Cardiac septum (tissue), 1 donor: ENCODE measurements at places on chromosomes 6 and 20.

DNA sequence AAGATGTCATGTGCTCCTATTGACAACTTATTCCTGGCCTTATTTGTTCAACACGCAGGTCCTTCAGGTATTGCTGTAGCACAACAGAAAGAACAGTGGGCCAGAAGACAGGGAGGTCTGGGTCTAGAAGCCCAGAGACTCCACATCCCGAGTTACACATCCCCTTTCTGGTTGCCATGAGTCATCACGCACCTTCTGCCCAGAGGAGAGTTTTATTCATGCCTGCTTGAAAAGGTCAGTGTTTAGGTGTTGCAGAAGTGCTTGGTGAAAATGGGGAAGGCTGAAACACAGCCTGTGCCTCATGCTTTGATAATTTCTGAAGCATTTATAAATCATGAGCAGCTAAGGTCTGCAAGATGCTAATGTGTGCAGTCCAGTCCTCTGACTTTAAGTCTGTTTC, 256.4 kb downstream of the GMPR start:
- DNase-seq, result no peak

DNA sequence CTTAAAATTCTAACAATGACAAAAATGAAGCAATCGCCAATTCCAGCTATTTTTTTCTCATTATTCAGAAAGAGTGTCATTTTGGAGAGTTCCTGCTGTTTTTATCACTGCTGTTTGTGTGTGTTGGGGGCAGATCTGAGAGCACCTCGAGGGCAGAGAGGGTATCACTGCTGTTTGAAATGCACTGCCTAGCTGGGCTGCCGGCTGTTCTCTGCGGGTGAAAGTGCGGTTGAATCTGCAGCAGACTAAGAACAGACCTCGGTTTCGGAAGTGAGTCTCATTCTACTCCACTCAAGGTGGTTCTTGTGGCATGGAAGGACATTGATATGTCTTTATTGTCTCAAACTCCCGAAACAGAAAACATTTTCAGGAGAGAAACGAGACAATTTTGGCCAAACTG, 18.3 kb downstream of the INSM1 start:
- DNase-seq, result no peak

DNA sequence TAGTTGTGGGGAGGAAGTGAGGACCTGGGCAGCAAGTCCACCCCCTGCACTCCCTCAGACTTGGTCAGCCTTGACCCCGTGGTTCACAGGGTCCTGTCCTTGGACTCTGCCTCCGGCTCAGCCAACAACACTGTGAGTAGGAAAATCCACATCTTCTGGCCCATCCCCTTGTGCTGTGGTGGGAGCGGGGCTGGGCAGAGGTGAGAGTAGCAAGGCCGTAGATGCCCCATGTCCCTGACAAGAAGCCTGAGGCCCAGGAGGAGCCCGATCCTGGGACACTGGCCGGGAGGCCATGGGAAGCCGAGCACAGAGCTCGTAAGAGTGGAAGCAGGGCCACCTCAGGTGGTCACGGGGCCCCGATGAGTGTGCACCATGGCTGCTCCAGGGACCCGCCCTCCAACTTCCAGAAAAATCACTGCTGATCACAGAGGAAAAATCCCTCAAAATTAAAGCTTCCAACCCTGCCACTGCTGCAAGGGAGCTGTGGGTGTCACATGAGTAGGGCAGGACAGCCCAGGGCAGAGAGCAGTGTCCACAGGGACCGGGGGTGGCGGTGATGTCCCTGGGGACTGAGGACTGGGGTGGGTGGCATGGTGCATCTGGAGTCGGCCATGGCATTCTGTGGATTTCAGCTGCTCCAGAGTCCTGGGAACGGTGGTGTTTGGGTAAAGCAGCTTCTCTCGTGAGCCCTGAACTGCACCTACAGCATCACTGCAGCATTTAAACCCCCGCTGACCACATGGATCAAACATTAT, 189.4 kb downstream of the DLL1 start:
- peak; percentile 70 for DNase-seq

DNA sequence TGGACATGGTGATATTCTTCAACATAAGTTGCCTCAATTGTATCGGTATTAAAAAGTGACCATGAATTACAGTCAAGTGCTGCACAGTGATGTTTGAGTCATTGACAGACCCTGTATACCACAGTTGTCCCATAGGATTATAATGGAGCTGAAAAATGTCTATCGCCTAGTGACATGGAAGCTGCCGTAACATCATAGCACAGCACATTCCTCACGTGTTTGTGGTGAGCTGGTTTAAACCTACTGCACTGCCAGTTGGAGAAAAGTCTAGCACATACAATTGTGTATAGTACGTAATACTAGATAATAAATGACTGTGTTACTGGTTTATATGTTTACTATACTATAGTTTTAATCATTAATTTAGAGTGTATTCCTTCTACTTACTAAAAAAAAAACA, 150.2 kb downstream of the CDH26 start:
- DNase-seq, result no peak

GRCh38 chr20:32454164-32455145, 96.3 kb downstream of the ASXL1 start:
- no peak for DNase-seq

GRCh38 chr6:154428897-154429296, 72.3 kb upstream of the IPCEF1 start:
- DNase-seq, result no peak

- DNase-seq, result no peak
Observed at GRCh38 chr20:34710861-34711574, 6.9 kb downstream of the TP53INP2 start.

- DNase-seq, result no peak
Observed at GRCh38 chr6:148509119-148509799, 166.6 kb downstream of the SASH1 start.

- DNase-seq, result no peak
Observed at GRCh38 chr6:45388328-45388727, 10.6 kb upstream of the SUPT3H start.

DNA sequence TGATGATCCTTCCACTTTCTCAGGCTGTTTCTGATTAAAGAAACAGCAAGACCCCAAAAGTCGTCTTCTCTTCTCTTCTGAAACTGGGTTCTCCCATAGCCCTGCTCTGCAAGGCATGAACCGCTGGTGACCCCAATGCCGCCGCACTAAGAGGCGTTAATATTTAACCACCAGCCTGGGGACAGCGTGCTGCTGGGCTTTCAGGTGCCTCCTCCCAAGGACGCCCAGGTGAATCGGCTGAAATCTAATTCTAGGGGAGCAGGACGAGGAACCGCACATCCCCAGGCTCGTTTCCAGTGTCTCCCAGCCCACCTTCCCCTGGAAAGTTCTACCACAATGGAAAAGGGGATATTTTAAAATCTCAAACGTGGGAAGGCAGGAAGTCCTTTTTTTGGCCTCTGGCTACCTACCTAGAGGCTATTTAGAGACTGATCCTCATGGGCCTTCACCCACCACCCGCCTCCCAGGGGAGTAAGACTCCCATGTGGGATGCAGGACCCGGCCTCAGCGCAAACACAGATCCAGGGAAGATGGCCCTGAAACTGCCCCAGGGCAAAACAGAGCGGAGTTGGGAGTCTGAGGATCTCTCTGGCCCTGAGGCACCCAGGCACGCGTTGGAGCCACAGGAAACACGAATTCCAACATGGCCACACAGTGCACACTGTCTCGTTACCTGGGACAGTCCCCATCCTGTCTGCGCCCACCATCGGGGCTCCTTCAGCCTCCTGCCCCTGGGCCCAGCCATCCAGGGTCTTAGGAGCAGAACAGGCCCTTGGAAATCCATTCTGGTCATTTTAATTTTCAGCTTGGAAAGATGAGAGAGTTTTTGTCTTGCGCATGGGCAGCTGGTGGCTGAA, 56.2 kb downstream of the BMP7 start:
- no peak for DNase-seq

GRCh38 chr20:63790572-63791168, 40.4 kb downstream of the ZBTB46 start:
- no peak for DNase-seq

DNA sequence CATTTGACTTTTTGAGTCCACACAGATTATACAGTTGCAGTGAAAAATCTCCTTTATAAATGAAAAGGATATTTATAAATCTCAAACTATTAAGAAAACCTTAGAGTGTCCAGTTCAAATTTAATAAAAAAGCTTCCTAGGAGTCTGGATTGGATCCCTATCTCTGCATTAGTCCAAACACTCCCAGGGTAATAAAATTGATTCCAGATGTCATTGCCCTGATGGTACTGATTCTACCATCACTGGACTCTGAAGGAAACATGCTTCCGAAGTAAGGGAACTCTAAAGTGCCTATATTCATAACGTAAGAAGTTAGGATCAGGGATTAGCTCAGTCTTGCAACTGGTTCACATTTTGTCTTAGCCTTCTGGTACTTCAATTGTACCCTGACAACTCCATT, 1325.1 kb upstream of the MAP3K7 start:
- no peak for DNase-seq

DNA sequence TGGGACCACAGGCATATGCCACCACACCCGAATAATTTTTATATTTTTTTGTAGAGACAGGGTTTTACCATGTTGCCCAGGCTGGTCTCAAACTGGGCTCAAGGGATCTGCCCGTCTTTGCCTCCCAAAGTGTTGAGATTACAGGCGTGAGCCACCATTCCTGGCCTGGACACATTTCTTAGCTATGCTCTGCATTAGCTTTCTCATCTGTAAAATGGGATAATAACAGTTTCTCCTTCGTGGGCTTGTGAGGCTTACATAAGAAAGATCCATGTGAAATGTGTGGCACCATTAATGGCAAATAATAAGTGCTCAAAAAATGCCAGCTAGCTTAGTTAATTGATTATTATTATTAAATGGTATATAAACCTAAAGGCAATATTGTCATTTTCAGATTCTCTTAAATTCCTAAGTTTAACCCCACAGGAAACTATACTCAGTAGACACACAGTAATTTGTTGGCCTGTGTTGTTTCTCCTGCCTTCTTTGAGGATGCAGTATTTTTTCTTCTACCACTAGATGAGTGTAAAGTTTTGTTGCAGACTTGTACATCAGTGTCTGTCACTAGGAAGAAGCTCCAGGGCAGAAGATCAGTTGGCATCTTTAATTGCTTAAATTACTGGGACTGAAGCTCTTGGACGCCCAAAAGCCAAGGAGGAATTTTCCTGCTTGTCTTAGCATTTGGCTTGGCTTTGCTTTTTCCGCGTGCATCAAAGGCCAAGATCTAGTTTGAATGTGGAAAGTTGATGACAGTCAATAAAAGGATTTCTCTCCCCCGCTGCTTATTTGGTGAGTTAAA, 162.3 kb upstream of the ZNF217 start:
- no peak for DNase-seq

DNA sequence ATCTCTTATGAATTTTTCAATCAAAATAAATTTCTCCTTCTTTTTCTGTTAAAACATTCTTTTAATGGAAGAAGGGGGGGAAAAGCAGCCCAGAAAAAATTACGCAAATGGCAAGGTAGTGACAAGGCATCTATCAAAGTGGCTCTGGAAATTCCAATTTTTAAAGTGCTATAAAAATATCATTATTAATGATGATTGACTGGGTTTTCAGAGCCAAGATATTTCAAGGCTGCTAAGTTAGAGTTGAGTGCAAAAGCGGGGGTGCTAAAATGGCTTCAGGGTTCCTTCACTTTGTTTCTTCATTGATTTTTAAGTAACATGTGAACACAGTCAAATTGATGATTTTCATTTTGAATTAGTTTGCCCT, 171.6 kb upstream of the CITED2 start:
- no peak for DNase-seq

- DNase-seq, result no peak
Observed at GRCh38 chr6:78559056-78559455, 308.3 kb upstream of the IRAK1BP1 start.

- no peak for DNase-seq
Observed at GRCh38 chr20:1035466-1035865, 33.4 kb upstream of the RSPO4 start.

GRCh38 chr6:125346926-125347563, 45.3 kb upstream of the HDDC2 start:
- no peak for DNase-seq

- DNase-seq, result no peak
Observed at GRCh38 chr20:48789781-48790472, 37.9 kb downstream of the PREX1 start.

GRCh38 chr20:31330893-31331292, 22.5 kb upstream of the DEFB116 start:
- DNase-seq, result no peak

DNA sequence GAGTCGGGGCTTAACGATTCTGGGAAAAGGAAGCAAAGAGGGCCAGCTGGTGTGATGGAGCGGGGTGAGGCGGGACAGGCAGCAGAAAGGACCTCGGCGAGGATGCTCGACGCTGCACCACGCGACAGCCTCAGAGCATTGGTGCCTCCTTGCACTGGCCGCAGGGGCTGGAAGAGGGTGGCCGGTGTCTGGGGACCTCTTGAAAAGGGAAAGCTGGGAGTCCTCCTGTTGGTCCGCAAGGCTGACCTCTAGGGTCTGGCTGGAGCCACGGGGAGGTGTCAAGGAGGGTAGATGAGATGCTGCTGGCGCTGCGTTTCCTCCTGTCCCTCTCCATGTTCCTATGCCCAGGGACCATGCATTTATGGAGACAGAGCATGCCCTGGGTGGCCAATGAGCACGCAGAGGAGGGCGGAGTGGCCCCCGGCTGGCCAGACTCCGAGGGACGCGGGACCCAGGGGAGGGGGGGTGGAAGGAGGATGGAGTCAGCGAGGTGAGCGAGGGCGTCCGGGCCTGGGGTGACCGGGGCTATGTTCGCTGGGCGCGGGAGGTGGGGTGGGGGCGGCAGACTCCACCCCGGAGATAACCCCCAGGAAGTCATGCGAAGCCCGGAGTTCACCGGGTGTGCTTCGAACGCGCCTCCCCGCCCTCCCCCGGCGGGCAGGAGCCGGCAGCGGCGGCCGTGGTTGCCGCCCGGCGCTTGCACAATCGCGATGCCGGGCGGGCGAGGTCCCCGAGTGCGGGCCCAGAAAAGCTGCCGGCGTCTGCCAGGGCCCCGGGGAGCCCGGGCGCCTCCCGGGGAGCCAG, at the start of gene CYP24A1:
Gene CYP24A1, minus strand, starts transcription at position 334 of the 804 bp plus-strand sequence. CDS start 407 bp downstream, outside the sequence.
- no peak for DNase-seq

GRCh38 chr20:63163596-63164483, 52.1 kb downstream of the YTHDF1 start:
- DNase-seq, result no peak

DNA sequence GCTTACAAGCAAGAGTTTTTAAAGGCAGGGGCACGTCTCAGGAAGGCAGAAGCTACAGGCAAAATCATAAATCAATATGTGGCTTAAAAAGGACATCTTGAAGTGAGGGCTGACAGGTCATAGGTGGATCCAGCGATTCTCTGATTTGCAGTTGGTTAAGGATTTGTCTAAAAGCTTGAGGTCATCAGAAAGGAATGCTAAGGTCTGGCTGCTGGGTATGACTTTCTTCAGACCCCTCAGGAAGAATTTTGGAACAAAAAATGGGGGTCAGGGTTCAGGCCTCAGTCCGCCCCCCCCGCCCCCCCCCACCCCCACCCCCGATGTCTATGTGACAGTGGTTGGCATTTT, 261.9 kb downstream of the CDH4 start:
- DNase-seq, result no peak

GRCh38 chr6:158707821-158708195, 58.0 kb downstream of the SYTL3 start:
- no peak for DNase-seq
